NCI-H526 (cell line): ENCODE measurements at places on chromosomes 3 and 15.

DNA sequence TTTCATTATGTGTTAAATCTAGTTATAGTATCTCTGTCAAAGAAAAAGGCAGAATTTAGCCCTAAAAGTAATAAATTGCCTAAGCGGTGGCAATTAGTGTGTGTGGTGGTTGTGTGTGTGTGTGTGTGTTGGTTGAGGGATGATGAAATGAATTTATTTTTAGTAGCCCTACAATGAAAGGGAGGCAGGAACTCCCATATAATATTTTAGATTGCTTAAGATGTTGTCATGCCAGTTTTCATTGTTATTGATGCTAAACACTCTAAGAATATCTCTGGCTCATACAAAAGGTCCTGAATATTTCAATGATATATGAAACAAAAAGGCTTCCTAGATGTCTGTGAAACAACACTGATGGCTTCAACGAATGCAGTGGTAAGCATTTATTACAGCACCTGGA is 140.6 kb upstream of the TBC1D5 start:
- no peak for DNase-seq

DNA sequence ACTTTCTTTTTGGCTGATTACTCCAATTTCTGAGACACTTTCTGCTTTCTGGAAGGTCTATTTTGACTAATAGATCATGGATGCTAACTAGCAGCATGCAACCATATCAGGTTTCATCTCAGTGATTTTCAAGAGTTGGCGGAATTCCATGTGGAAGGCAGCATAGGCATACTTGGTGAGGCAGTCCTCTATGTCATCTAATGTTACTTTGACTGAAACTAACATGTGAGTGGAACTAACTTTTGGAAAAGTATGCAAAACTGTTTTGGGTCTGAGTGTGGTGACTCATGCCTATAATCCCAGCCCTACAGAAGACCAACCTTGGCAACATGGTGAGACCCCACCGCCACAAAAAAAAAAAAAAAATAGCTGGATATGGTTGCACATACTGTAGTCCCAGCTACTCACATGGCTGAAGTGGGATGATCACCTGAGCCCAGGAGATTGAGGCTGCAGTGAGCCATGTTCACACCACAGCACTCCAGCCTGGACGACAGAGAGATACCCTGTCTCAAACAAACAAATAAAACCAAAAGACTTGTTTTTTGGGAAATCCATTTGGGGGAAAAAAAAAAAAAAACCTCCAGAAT is 1033.7 kb downstream of the ROBO1 start:
- no peak for DNase-seq

- no peak for DNase-seq
These were observed 1350.7 kb downstream of the ZPLD1 start for GRCh38 chr3:103785537-103785936.

DNA sequence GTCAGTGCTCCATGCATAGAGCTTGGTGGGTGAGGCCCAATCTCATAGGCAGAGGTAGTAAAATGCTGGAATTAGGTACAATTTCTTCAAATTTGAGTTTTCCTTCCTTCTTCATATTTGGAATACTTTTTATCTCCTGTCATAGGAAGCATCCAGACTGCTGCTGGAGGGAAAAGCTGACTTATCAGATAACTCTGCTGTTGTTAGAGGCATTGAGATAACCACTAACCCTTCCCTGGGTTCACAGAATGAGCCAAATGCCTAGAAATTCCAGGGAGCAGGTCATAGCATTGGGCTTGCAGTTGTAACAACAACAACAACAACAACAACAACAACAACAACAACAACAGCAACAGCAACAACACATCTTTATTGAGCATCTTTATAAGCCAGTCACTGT is 332.7 kb downstream of the PDCD6IP start:
- no peak for DNase-seq

- no peak for DNase-seq
These were observed 3.4 kb downstream of the GP9 start for GRCh38 chr3:129063841-129064482.

GRCh38 chr3:88133711-88134263 is 16.0 kb upstream of the C3orf38 start:
- DNase-seq = no peak
